ENCODE measurements at places on chromosomes 11 and 22. TPM values are rescaled to one million over a fixed set of nuclear protein-coding genes. Genes with fewer than 3 reads are reported as not detected.
A peak's percentile ranks its signal among the peaks of the same experiment; 100 is the strongest.

The LRP4 gene
- 7.4 TPM for total RNA-seq

The LMO2 gene
- 2.8 TPM for total RNA-seq

The IGLL1 gene
- not detected for total RNA-seq

The PKDREJ gene
- not detected for total RNA-seq

The SHANK3 gene
- total RNA-seq = 16.0 TPM

The GAL3ST3 gene
- total RNA-seq = not detected

The ATL3 gene
- 32.3 TPM for total RNA-seq

- H3K4me1 ChIP-seq = peaks cover 38% of the 10 kb centered on the region
- DNase-seq = no peak
- H3K27ac ChIP-seq = peak overlapping the region; percentile 96
- peaks cover 39% of the 10 kb centered on the region for H3K36me3 ChIP-seq
Measured at GRCh38 chr11:9574622-9575259, 1.3 kb downstream of the WEE1 start.

- no peaks in the 10 kb centered on the region for H3K27me3 ChIP-seq
- H3K36me3 ChIP-seq = no peaks in the 10 kb centered on the region
- H3K27ac ChIP-seq = no peak overlapping the region
- no peak overlapping the region for H3K4me3 ChIP-seq
Measured at GRCh38 chr11:47056261-47056915, 119.8 kb downstream of the CSTPP1 start.

GRCh38 chr11:60756307-60757032 lies at the start of gene MS4A15:
Gene MS4A15, plus strand, starts transcription at chr11:60756867. Its CDS starts 6,867 bp downstream, at chr11:60763734.
- H3K27ac ChIP-seq = no peak within 1 kb of the TSS
- H3K4me1 ChIP-seq = no peaks in the 10 kb centered on the region
- H3K4me3 ChIP-seq = no peak within 1 kb of the TSS
- DNase-seq = peak; percentile 29
- H3K27me3 ChIP-seq = peaks cover 16% of the 10 kb centered on the region

- H3K27ac ChIP-seq = no peak overlapping the region
- no peaks in the 10 kb centered on the region for H3K27me3 ChIP-seq
- DNase-seq = no peak
- no peak overlapping the region for H3K4me3 ChIP-seq
- H3K4me1 ChIP-seq = peaks cover 16% of the 10 kb centered on the region
- no peaks in the 10 kb centered on the region for H3K36me3 ChIP-seq
Measured at GRCh38 chr22:49929211-49929979, 11.0 kb downstream of the CRELD2 start.

GRCh38 chr11:28137832-28138231 lies 29.6 kb downstream of the METTL15 start:
- DNase-seq = no peak
- peaks cover 31% of the 10 kb centered on the region for H3K4me1 ChIP-seq

GRCh38 chr11:92653454-92653853 lies 316.0 kb upstream of the MTNR1B start:
- DNase-seq = no peak
- no peaks in the 10 kb centered on the region for H3K4me1 ChIP-seq
